Activated CD4-positive, alpha-beta T cell treated with anti-CD3 and anti-CD28 coated beads, Interleukin-2, amount 50 U/mL, for 16 hours (primary cell): ENCODE measurements at places on chromosomes 1 and 21.
A peak's percentile ranks its signal among the peaks of the same experiment; 100 is the strongest.

GRCh38 chr1:26541816-26542711, 12.5 kb downstream of the RPS6KA1 start:
- DNase-seq, result peak; percentile 91

- no peak for DNase-seq
Measured at GRCh38 chr1:90841473-90841872, 124.4 kb upstream of the BARHL2 start.

DNA sequence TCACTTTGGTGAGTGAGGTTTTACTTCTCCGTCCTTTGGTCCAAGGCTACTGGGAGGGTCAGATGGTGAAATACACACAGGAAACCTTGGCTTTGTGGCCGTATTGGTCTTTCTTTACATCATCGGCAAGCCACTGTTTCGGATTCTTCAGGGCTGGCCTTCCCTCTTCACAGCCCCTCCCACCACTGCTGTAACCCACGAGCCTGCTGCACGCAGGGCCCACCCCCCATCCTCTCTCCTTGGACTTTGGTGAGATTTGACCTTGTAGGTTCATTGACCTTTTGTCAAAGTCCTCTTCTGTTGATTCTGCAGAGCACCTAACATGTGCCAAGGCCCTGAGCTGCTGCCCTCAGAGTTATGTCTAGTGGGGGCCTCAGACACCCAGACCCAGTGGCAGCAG, 328.6 kb downstream of the CAMTA1 start:
- DNase-seq, result no peak

- DNase-seq, result no peak
Measured at GRCh38 chr1:9482403-9482802, 56.9 kb upstream of the SLC25A33 start.

DNA sequence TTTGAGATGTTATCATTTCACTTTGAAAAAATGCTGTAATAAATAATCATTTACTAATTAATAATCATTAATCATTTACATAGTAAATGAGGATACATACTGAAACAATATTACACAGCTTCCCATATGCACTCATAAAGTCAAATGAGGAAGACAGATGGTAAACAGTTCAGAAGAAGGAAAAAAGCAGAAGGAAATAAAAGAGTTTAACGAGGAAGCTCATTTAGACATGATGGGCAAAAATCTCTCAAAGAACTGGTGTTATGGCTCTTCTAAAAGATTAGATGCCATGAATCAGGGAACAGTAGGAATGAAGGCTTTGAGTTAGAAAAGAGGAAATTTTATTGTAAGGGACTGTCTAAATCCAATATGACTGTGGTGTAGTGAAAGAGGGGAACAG, 347.6 kb downstream of the PTPRC start:
- no peak for DNase-seq

DNA sequence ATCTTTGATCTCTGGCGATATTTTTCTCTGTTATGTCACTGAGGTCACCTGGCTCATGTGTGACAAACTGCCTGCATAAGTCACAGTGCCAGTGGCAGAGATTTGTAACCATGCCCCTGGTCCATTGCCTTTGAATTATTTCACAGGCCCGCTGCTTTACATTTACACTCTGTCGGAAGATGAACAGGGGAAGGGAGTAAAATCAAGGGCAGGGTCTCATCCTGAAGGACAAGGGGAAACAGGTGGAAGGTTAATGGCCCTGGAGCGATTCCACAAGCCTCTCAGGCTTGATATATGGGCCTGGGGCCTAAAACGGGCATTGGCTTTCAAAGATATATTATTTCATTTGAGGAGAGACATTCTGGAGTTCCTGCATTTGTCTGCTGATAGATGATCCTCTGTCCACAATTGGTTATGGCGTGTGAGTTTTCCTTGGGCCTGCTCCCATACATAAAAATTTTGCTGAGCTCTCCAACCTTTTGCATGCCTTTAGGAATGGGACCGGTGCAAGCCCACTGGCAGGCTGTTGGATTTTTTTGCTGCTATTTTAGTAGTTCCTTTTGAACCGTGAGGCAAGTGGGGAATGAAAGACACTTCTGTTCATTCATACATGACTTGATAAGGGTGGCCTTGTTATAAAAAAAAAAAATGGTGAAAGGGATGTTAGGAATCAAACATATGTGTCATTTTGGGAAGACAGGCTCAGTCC, 51.9 kb downstream of the NR5A2 start:
- DNase-seq, result no peak

DNA sequence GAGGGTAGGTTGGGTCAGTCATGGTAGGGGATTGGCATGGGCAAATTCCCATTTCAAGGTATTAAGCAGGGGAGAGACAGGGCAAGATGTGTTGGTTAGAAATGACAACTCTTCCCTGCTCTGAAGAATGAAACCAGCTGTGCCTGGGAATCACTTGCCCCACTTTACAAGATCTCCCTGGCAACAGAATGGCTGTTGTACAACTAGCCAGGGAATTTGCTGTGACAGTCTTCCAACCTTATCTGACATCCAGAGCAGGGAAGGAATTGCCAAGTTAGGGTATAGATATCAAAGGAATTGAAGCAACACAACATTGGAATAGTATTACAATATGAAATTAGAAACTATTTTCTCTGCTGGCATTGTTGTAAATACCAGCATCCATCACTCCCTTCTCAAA, 154.7 kb downstream of the CACNA1E start:
- no peak for DNase-seq

DNA sequence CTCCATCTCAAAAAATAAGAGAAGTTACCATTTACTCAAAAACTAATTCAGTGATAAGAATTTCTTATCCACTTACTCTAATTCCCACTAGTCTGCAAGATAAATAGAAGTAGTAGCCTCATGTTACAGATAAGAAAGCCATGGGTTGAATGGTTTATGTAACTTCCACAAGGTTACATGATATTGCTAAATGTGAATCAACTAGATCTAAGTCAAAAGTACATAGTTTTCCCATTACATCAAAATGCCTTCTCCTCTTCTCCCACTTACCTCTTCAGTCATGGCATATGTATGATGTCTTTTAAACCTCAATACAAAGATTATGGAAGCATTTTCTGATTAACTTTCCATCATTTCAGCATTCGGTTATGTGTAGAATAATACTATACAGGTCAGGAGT, 108.5 kb downstream of the ASH1L start:
- DNase-seq, result no peak

DNA sequence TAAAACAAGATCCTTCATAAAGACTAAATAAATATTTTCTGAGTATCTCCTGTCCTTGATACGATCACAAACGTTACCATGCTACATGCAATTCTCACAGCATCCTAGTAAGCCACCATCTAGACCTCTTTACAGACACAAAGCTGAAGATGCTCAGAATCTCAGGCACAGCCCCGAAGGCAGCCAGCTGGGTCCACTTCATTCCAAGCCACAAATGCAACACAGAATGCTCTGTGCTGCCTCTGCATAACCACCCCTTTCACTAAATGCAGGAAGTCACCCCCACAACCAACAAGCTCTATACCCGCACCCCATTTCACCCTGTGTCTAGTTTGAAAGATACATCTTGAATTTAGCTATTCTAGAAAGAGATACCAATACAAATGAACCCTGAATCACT, 12.9 kb downstream of the RCAN1 start:
- DNase-seq, result no peak

DNA sequence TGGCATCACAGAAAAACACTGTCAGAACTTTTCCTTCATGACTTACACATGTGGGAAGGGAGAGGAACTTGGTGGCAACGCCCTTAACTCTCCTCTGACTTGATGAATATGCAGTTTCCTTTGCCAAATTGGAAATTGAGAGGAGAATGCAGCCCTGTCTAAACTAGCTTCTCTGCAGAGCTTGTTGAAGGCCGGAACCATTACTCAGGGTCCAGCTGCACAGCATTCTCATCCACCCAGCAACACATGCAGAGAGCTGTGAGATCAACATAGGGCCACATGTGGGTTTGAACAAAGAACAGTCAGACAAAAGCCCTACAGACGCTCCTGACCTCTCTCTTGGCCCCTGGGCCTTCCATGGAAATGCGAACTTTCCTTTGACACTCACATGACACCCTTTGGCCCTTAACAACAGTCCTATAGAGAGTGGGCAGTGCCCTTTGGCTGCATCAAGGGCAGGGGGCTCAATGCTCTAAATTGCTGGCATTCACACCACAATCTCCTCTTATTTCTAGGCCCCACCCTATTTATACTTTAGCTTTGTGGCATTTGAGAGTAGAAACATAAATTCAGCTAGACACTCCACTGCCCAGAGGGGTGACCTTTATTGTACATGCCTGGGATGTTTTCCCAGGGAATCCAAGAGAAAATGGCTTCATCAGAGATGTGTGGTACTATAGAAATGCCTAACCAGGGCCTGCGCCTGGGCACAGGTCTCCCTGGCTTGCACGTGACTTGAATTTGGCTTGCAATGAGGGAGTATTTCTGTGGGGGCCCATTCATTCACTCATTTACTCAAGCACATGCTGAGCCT, 64.4 kb downstream of the CDC7 start:
- DNase-seq, result no peak

DNA sequence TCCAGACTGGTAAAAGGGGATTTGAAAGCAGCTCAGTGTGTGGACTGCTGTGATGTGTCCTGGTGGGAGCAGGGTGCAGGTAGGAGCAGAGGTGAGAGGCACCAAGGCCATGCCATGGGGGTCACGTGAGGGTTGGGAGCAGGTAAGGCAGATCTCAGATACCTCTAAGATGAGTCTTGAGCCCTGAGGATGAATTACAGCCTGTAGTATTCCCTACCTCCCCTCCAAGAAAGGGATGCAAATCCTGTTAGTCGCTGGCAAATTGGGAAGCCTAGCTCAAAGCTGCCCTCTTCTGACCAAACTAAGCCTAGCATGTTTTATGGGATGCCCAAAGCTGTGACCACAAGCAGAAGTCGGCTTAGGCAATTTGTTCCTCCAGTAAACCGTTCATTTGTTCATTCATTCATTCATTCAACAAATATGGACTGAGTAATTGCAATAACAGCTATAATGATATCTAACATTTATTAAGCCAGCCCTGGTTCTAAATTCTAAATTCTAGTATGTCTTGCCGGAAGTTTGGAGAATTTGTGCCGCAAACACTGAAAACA, 3.9 kb upstream of the NUAK2 start:
- DNase-seq, result peak; percentile 54
